ENCODE measurements at places on chromosomes 13 and 19.

- no peak for DNase-seq
Observed at GRCh38 chr19:10603873-10604459, 16.9 kb upstream of the AP1M2 start.

DNA sequence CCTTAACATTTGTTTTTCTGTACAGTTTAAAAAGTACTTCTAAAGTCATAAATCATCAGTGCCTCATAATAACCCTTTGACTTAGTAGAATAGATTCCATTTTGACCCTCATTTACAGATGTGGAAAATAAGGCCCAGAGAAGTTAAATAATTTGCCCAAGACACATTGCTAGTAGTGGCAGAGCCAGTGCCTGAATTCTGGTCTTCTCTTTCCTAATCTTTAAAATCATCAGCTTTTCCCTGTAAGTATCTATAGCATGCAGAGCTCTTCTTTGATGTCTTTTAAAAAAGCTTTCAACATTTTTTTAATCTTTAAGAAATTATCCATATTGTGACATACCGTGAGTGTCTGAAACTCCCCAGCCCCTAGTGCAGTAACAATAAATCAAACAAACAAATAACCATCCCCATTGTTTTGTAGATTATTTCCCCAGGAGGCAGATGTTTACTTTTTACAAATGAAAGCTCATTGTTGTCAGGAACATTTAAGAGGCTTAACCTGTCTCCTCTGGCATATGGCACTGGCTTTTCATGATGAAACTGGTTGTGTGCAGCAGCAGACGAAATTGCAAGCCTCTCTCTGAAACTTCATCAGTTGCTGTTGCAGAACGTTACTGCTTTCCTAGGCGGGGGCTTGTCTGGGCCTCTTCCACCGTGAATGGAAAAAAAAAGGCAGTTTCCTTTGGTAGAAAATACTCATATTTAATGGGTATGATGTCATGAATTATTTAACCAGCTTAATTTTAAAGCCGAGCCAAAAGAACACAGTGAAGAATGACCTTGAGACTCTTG is 31.7 kb upstream of the PCDH8 start:
- DNase-seq = no peak

- peak; percentile 71 for DNase-seq
Observed at GRCh38 chr19:1856698-1857603, 6.4 kb downstream of the KLF16 start.

GRCh38 chr13:40515702-40516101 is 150.7 kb downstream of the FOXO1 start:
- DNase-seq = no peak

DNA sequence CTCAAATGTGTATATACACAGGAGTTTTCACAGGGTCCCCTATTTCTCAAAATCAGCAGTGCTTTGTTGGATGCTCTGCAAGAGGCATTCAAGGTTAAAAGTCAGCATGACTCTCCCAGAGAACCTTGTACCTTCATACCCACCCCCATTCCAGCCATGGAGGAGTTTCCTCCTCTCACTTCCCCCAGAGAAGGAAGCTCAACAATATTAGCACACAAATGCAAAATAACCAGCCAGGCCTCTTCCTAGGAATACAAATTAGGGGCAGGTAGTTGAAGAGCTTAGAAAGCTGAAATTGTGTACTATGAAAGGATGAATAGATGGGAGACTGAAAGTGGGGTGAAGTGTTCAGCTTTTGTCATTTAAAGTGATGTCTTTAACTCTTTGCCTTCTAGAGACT is 43.8 kb downstream of the SPRY2 start:
- no peak for DNase-seq

DNA sequence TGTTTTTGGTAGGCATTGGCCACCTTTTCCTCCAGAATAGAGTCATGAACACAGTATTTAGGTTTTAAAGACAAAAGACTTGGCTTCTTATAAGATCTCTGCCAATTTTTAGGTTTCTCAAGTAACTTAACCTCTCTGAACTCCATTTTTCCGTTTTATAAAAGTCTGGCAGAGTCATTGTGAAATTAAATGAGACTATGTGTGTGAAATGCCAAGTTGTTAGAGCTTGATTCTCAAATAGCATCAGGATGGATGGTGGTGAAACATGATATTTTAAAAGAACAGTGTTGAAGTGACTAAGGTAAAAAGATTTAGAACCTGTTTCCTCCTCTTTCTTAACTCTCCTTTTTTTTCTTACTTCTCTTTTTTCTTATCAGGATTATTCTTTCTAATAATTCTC is 617.7 kb upstream of the SLITRK1 start:
- DNase-seq = no peak

DNA sequence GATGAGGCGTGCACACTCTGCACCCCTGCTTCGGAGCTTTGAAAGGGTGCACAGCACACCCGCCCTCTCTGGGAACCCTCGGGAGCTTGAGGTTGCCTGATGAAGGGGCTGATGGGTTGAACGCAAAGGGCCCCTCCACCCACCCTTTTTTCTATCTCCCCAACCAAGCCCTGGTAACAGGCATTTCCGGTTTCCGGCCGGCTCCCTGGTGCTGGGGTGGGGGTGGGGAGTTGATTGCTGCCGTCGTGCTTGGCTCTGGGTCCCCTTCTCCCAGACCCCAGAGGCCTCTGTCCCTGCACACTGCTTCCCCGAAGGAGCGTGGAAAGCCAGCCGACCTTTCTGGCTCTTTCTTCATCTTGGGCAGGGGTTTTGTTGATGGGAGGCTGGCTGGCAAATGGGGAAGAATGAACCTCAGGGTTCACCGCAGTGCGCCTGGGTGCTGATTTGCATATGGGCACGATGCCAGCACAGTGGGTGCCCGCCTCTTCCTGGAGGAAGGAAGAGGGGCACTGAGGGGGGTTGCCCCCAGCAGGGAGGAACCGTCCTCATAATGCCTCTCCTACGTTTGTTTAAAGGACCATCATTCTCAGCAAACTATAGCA is 29.1 kb downstream of the VAV1 start:
- DNase-seq = peak; percentile 87

DNA sequence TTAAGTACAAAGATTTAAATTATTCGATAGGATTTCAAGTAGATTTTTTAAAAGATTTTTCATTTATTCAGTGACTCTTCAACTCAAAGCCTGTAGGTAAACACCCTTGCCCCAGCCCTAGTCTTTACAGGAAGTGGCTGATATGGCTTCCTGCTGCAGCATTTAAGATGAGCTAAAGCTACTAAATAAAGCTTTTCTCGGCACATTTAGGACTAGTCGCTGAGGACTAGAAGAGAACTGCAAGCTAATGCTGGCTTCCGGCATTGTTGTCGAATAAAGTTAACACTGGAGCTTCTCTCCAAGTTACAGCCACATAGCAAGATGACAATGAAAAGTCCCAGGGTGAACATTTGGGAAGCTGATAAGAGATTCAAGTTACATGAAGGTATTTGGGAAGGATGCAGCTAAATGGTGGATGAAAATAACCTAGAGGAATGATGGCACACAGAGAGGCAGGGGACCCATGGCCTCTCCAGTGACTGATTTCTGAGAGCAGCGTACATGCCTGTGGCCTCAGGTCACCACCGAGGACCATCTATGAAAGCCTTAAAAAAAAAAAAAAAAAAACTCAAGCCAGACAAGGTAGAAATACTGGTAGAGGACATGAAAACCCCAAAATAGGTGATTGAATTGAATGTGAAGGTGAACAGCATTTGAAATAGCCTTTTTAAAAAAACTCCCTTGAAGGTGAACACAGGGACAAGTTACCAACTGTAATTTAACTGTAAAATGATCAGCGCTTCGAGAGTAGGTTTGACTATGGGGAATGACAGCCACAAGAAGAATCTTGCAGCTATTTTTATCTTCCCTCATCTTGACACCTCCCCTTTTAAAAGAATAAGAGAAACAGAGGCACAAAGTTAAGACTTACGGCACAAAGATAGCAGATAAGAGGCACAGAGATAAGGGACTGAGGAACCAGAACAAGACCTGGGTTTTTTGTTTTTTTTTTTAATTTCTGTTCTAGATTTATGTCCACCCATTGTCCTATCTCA is 155.4 kb downstream of the DCT start:
- no peak for DNase-seq

- peak; percentile 51 for DNase-seq
Observed at GRCh38 chr19:10478903-10479384, 24.2 kb downstream of the KEAP1 start.

- no peak for DNase-seq
Observed at GRCh38 chr13:19324325-19324724, 142.7 kb upstream of the TUBA3C start.

- DNase-seq = peak; percentile 93
Observed at GRCh38 chr19:38384209-38385027, 3.4 kb downstream of the GGN start.

DNA sequence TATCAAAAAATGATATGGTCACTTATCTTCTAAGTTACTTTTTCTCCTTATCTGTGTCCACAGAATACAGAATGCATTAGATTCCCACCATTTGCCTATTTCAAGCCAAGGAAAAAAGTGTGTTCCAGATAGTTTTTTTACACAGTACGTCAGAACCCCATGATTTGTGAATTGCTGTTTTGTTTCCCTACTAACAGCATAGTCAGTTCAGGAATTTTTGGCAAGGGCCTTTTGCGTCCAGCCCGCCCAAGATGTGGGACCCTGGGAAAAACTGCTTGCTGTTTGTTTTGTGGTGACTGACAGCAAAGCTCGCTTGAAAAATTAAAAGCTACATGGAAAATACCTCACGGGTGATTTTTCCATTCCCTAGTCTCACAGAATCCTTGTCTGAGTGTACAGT is 20.4 kb upstream of the FAM216B start:
- no peak for DNase-seq

- DNase-seq = no peak
Observed at GRCh38 chr13:29575098-29575497, 20.4 kb downstream of the SLC7A1 start.

DNA sequence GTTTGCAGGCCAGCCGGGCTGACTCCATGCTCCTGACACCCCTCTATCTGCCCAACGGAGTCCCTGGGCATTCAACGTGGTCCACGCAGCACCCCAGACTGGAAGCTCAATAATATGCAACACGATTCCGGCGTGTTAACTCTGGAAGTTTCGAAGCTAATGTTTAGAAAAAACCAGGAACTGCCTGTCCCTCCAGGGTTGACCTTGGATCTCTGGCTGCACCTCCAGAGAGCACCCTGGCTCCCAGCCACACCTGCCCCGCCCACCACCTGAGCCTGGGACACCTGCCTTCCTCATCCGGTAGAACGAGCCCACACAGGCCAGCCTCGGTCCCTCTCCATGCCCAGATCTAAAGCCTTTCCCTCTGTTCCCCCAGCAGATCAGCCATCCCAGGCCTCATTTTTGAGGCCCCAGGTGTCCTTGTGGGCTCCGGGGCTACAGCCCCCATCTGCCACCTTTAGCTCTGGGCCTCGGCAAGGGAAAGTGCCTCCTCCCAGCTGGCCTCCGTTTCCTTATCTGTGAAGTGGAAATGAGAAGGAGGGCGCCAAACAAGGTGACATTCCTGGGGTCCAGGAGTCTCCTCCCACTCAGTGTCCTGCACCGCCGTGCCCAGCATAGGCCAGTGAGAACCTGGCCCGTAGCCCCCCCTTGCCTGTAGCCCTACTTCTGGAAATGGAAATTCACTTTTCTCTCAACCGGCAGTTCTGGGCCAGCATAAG is 38.7 kb downstream of the KLF2 start:
- no peak for DNase-seq

DNA sequence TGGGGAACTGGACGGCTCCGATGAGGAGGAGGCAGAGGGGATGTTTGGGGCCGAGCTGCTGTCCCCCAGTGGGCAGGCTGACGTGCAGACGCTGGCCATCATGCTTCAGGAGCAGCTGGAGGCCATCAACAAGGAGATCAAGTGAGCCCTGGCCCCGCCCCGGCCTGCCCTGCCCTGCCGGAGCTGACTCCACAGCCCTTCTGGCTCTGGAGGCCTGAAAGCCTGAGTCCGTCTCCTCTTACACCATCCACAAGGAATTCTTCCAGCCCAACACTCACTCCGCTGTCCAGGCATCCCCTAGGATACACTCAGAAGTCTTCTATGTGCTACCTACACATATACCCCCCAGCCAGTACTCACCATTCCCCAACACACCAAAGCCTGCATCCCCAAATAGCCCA is 17.4 kb downstream of the PPFIA3 start:
- DNase-seq = no peak

DNA sequence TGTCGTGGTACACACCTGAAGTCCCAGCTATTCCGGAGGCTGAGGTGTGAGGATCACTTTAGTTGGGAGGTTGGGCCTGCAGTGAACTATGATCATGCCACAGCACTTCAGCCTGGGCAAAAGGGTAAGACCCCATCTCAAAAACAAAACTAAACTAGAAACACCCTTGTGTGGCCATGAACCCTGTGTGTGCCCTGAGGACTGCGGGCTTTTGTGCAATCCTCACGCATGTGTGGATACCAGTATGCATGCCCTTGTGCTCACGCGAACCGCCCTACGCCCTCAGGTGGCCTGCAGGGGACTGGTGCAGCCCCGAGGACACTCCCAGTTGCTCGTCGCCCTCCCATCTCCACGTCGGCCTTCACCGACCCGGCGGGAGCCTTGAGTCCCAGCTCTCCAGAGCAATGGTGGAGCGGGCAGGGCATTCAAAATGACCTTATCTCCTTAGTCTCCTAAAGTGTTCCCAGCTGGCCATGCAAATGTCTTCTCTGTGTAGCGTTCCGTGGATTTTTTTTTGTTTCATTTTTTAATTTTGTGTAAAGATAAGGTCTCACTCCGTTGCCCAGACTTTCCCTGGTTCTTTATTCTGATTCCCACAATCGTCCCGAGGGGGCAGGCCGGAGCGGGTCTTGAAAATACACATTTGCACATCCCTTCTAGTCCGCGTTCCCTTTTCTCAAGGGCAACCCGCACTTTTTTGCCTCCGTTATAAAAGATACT is 868 bp upstream of the EGLN2 start:
- peak; percentile 93 for DNase-seq

DNA sequence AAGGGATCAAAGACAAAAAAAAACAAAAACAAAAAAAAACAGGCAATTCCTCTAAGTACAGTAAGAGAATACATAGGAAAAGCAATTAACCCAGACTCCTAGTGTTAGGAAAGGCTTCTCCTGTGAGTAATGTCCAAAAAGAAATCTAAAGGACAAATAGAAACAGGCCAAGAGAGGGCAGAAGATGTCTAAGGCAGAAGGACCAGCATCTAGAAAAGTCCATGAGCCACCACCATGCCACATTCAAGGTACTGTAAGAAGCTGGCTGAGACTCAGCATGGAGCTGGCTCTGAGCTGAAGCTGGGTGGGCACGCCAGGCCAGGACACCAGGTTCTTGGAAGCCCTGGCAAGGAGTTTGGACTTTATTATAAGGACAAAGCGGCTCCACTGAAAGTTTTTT is 118.1 kb upstream of the FRY start:
- DNase-seq = no peak

DNA sequence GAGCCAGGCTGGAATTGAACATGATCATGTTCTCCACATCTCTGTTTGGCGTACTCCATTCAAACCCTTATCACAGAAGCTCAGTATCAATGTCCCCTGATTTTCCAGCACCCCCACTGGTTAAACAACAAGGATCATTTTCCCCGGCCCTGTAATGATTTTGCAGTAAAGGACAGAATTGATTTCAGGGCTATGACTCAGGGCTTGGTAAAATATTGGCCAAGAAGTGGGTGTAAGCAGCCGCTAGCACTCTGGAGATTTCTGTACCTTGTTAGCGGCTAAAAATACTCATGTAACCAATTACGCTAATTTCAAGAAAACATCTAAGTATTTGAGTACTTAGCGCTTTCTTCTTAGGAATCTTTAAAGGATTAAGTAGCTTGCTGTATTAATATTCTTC is 69.5 kb upstream of the FNDC3A start:
- no peak for DNase-seq

GRCh38 chr19:10419646-10420443 is 493 bp upstream of the PDE4A start:
- DNase-seq = peak; percentile 90

- DNase-seq = peak; percentile 50
Observed at GRCh38 chr13:32164622-32165268, 133.2 kb downstream of the FRY start.

All from A549 (cell line).